ENCODE measurements at places on chromosomes 16 and 17.

GRCh38 chr17:80790021-80790765 lies 201.4 kb upstream of the CHMP6 start:
- no peak for DNase-seq

- DNase-seq, result peak; percentile 61
Measured at GRCh38 chr17:63278728-63279442, 167.2 kb downstream of the CYB561 start.

DNA sequence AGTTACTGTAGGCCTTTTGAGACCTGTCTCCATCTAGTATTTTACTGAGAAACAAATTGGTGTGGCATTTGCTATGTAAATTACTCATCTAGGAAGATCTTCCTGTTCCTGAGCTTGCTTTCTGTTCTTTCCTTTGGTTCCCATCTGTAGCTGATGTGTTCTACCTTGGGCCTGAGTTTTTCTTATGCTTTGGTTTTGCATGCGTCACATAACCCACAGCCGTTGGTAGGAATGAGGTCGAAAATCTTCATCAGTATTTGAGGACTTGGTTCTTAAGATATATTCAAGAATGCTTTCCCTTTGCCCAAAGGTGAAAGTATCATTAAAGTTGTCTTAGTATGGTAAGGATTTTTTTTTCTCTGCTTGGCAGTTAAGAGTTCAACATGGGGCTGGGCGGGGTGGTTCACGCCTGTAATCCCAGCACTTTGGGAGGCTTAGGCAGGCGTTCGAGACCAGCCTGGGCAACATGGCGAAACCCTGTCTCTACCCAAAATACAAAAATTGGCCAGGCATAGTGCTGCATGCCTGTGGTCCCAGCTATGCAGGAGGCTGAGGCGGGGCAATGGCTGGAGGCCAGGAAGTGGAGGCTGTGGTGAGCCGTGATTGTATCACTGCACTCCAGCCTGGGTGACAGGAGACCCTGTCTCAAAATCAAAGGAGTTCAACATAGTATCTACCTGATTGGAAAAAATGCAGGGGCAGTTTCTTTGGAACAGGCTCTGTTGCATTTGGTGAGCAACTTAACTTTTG lies 28.8 kb downstream of the IST1 start:
- no peak for DNase-seq

DNA sequence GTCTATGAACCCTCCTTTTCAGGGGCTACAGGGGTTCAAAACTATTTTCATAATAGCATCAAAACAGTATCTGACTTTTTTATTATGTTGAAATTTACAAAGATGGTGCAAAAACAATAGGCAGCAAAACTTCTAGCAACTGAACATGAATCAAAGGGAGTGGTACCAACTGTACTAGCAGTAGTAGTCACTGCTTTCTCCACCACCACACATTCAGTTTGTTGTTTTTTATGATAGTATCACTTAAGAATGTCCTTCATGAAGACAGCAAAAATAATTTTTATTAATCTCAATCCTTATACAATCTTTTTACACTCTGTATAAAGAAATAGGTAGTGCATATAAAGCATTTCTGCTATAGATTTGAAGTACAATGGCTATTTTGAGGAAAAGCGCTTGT lies 47.6 kb downstream of the MED13 start:
- DNase-seq, result no peak

DNA sequence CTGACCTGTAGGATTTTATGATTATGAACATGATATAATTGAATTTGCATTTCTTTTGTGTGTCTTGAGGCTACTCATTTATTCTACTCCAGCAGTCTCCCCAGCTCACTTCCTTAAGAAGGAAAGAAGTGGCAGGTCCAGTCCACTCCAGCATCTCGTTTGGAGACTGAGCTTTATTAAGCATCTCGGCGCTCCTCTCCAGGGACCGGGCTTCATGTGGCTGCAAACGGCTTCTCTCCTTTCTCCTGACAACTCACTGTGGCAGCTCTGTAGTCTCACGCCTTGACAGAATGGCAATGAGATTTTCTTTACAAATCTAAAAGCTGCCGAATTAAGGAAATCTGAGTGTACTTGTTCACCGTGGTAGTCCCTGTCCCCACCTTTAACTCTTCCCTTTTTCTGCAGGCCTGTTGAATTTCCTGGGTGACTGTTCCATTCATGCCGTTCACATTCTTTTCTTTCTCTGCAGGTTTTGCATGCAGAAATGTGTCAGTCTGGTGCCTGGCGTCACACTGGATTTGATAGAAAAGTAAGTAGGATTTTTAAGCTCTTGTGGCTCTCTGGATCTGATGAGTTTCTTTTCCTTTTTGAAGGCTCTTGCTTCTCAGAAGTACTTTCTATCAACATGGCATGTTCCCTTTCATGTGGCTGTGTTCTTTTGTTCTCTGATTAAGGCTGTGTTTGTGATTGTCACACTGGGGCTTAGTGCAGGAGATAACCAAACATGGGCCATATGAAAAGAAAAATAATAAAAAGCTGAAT lies 200.5 kb upstream of the CHMP6 start:
- DNase-seq, result no peak

DNA sequence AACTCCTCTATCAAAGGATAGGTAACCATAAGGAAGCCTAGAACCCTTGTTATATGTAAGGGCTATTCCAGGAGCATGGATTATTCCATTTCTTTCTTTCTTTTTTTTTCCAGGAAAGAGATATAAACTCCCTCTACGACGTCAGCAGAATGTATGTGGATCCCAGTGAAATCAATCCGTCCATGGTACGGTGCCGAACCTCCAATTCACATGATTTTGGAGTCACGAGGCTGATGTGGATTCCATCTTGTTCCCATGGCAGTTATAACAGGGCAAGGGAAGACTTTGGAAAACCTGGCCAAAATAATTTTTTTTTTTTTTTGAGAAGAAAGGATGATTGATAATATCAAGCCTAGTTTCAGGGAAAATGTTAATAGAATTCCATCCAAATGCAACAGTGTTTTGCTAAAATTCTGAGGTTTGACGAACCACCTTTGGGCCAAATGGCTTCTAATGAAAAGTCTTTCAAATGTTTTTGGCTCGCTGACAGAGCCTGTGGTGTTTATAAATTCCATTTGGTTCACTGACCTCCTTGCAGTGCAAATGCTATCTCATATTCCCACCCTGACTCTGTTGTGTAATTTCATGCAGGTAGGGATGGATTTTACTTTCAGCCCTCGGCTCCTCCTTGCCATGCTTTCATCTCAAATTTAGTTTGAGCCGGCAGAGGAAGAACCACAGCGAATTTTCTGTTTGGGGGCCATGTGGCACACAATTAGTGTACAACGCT lies 90.0 kb downstream of the SDR42E1 start:
- DNase-seq, result no peak

Data from NCI-H69 (cell line).